ENCODE measurements at places on chromosomes 6 and 20. TPM values are rescaled to one million over a fixed set of nuclear protein-coding genes. Genes with fewer than 3 reads are reported as not detected.

Gene ADTRP
- 0.12 TPM for polyA plus RNA-seq

Gene NOTCH4
- polyA plus RNA-seq = 21.2 TPM

Gene LSM2
- 90.7 TPM for polyA plus RNA-seq

Gene RUNX2
- polyA plus RNA-seq = 25.2 TPM

Gene SEMG1
- not detected for polyA plus RNA-seq

Gene MDFI
- polyA plus RNA-seq = 24.0 TPM

Gene SLC35F1
- 0.10 TPM for polyA plus RNA-seq

Gene PTCRA
- polyA plus RNA-seq = not detected

Gene ZBP1
- 0.12 TPM for polyA plus RNA-seq

Gene HLA-DPA1
- 304 TPM for polyA plus RNA-seq

Gene FOXQ1
- 0.07 TPM for polyA plus RNA-seq
